ENCODE measurements at places on chromosomes 5 and 9. TPM values are rescaled to one million over a fixed set of nuclear protein-coding genes. Genes with fewer than 3 reads are reported as not detected.

PDE6A gene
- total RNA-seq = not detected

ANXA6 gene
- total RNA-seq = 542 TPM

TAF1L gene
- total RNA-seq = not detected

DMRTA1 gene
- not detected for total RNA-seq

SPINK4 gene
- total RNA-seq = not detected

GAS1 gene
- not detected for total RNA-seq

GRM6 gene
- not detected for total RNA-seq

- no peak for DNase-seq
These were observed 14.4 kb downstream of the FAM200C start for GRCh38 chr5:160385496-160385895.

GRCh38 chr9:130845254-130845653 is 10.2 kb downstream of the ABL1 start:
- no peak for DNase-seq

- no peak for DNase-seq
These were observed 272.5 kb downstream of the SYK start for GRCh38 chr9:91073811-91074771.

DNA sequence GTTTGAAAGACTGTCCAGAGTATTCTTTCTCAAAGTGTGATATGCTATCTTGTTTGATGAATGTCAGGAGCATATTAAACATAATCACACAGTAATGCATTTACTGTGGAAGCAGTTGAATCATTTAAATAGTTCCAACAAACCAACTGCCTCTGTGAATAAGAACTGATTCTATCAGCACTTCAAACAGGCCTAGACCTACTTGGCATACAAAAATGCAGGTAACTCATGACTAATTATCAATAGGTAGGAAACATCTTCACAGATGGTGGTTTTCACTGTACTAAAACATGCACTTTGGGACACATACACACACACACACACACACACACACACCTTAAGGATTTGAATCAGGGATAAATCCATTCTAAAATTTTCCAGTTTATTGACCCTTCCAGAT is 91.2 kb upstream of the SNX2 start:
- DNase-seq = no peak

DNA sequence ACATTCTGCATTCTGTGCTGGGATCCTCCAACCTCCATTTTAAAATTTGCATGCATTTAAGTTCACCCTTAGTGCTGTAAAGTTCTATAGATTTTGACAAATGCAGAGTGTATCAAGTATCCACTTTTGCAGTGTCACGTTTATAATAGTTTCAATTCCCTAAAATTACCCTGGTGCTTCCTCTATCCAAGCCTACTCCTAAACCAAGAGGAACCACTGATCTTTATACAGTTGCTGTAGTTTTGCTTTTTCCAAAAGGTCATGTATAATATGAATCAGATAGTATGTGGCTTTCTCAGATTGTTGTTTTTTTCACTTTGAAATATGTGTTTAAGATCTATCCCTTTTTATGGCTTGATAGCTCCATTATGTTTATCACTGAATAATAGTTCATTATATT is 468.4 kb upstream of the CDH6 start:
- DNase-seq = no peak

GRCh38 chr9:91034521-91034920 is 232.9 kb downstream of the SYK start:
- no peak for DNase-seq

DNA sequence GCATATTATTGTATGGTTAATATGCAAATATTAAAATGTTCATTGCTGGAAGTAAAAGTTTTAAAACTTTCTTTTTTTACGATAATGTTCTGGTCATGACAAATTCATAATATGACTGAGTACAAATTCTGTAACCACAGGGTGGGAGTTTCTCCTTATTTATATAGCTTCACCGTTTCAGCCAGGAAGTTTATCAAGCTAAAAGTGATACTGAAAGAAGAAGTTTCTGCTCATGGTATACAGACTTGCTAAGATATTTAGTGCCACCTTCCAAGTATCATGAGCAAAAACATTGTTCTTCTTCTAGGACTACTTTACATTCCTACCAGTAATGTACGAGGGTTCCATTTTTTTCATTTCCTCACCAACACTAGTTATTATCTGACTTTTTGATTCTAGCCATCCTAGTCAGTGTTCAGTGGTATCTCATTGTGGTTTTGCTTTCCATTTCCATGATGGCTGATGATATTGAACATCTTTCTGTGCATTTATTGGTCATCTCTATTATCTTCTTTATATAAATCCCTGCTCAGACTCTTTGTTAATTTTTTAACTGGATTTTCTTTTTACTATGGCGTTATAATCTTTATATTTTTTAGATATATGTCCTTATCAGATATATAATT is 94.2 kb upstream of the PRRC1 start:
- peak; percentile 13 for DNase-seq

Data from GM12878 (cell line).